ENCODE measurements at places on chromosomes 6 and 20. TPM values are rescaled to one million over a fixed set of nuclear protein-coding genes. Genes with fewer than 3 reads are reported as not detected.

GRCh38 chr6:39929733-39930461 is 4.4 kb downstream of the MOCS1 start:
- H3K27me3 ChIP-seq: no peaks in the 10 kb centered on the region
- H3K27ac ChIP-seq: peak overlapping the region; percentile 16
- H3K4me3 ChIP-seq: no peak overlapping the region
- peaks cover 24% of the 10 kb centered on the region for H3K4me1 ChIP-seq

GRCh38 chr6:20284672-20285071 is 72.4 kb upstream of the MBOAT1 start:
- no peaks in the 10 kb centered on the region for H3K36me3 ChIP-seq
- H3K27ac ChIP-seq: no peak overlapping the region
- no peaks in the 10 kb centered on the region for H3K4me1 ChIP-seq
- no peak overlapping the region for H3K4me3 ChIP-seq
- no peaks in the 10 kb centered on the region for H3K27me3 ChIP-seq

EYS gene
- not detected for total RNA-seq

- H3K4me3 ChIP-seq: no peak overlapping the region
- DNase-seq: peak; percentile 17
- H3K27me3 ChIP-seq: no peaks in the 10 kb centered on the region
- H3K36me3 ChIP-seq: no peaks in the 10 kb centered on the region
- H3K4me1 ChIP-seq: no peaks in the 10 kb centered on the region
Observed at GRCh38 chr20:37538003-37538402, 10.3 kb upstream of the BLCAP start.

PRSS16 gene
- total RNA-seq: 15.5 TPM

DNA sequence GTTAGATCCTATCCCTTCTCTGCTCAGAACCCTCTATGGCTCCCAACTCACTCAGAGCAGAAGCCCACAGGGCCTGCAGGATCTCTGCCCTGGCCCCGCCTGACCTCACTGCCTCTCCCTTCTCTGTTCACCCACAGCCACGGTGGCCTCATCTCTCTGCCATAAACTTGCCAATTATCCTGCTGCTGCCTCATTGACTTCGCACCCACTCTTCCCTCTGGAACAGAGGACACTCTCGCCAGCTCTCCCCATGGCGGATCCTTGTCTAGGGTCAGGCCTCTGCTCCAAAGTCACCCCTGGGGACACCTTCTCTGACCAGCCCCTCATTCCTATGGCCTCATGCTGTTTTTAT is 86.4 kb downstream of the CEBPB start:
- peak; percentile 20 for DNase-seq
- peaks cover 49% of the 10 kb centered on the region for H3K4me1 ChIP-seq
- H3K27ac ChIP-seq: peak overlapping the region; percentile 77
- no peaks in the 10 kb centered on the region for H3K36me3 ChIP-seq
- no peaks in the 10 kb centered on the region for H3K27me3 ChIP-seq
- no peak overlapping the region for H3K4me3 ChIP-seq

GRCh38 chr20:50193199-50193835 is 2.7 kb downstream of the CEBPB start:
- peak overlapping the region; percentile 98 for H3K27ac ChIP-seq
- no peak for DNase-seq
- peaks cover 38% of the 10 kb centered on the region for H3K4me1 ChIP-seq
- no peaks in the 10 kb centered on the region for H3K27me3 ChIP-seq

DNA sequence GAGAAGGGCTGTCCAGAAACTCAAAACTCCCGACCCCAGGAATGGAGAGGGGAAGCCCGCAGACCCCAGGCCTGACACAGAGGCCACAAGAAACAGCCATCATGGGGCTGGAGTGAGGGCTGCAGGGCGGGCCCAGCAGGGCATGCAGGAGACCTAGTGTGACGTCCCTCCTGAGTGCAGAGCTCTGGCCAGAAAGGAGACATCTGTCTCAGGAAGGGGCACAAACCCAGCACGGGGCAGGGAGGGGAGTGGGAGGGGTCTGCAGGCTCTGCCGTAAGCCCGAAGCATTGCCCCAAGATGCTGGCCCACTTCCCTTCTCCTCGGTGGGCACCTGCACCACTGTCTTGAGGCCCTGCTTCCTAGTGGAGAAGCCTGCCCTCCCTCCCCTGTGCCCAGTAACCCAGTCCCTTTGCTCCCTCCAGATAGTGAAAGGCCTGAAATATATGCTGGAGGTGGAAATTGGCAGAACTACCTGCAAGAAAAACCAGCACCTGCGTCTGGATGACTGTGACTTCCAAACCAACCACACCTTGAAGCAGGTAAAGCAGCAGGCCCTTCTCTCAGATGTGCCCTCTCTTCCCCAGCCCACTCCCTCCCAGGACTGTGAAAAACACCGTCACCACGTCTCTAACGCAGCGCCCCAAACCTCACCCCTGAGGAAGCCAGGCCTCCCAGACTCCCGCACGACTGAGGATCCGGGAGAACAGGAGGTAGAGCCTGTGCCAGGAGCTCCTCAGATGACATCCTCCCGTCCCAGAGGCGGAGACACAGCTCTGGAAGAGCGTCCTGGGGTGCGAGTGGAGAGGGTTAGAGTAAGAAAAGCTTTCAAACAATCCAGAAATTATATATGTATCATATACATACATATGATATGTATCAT is 9.7 kb downstream of the CST7 start:
- no peak overlapping the region for H3K4me3 ChIP-seq
- no peaks in the 10 kb centered on the region for H3K27me3 ChIP-seq
- H3K36me3 ChIP-seq: peaks cover 79% of the 10 kb centered on the region
- H3K27ac ChIP-seq: no peak overlapping the region
- no peaks in the 10 kb centered on the region for H3K4me1 ChIP-seq

DNA sequence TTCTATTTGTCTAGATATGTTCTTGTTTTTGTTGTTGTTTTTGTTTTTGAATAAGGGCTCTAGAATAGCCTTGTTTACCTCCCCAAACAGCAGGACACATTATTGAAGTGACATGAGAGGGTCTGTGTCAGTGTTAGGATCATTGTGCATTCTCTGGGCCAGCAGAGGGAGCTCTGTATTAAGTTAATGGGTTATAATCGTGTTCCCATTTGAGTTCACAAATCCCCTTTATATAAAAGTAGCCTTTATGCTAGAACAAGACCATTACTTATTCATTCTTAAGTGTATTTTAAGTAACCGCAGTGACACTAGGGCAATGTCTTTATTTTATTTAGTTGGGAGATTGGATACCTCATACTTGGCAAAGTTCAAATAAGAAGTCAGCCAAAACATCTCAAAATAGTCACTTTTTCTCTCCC is 44.8 kb downstream of the STK4 start:
- peaks cover 10% of the 10 kb centered on the region for H3K36me3 ChIP-seq
- H3K4me1 ChIP-seq: peaks cover 8% of the 10 kb centered on the region
- DNase-seq: no peak
- no peak overlapping the region for H3K27ac ChIP-seq

SOX4 gene
- 16.4 TPM for total RNA-seq

IL17F gene
- total RNA-seq: not detected

LY6G6C gene
- total RNA-seq: 0.23 TPM

ENPP1 gene
- 1.7 TPM for total RNA-seq

DNA sequence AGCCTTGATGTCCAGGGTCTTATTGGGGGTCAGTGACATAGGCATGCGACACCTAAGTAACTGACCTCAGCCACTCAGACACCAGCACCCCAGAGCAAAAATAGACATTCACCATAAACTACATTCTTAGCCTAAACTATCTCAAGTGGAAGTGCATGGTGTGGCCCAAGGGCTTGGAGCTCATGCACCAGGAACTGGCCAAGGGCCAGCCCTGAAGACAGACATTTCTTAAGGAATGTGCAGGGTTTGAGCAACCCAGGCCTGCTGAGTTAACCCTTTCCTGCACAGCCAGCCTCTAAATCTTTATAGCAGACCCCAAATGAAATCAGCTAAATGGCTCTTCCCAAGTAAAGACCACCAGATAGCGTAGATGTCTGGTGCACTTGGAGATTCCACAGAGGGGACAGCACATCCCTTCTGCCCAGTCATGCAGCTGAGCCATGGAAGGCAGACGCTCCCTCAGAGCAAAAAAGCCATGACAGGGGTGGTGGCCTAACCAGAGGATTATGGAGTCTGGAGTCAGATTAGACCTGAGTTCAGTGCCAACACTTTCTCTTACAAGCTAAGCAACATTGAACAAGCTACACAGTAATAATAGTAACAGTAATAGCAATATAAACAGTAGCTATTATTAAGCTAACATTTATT is 222.6 kb downstream of the ZMYND8 start:
- H3K27ac ChIP-seq: no peak overlapping the region
- no peaks in the 10 kb centered on the region for H3K36me3 ChIP-seq
- no peaks in the 10 kb centered on the region for H3K4me1 ChIP-seq

- H3K4me3 ChIP-seq: no peak overlapping the region
- H3K36me3 ChIP-seq: no peaks in the 10 kb centered on the region
- H3K4me1 ChIP-seq: no peaks in the 10 kb centered on the region
- DNase-seq: no peak
Observed at GRCh38 chr6:44943541-44943940, 384.6 kb upstream of the RUNX2 start.

CTAGE9 gene
- total RNA-seq: not detected

GRCh38 chr6:22726966-22727365 is 157.6 kb downstream of the HDGFL1 start:
- no peak for DNase-seq
- H3K4me3 ChIP-seq: no peak overlapping the region
- no peaks in the 10 kb centered on the region for H3K27me3 ChIP-seq
- no peaks in the 10 kb centered on the region for H3K4me1 ChIP-seq
- H3K27ac ChIP-seq: no peak overlapping the region

DNA sequence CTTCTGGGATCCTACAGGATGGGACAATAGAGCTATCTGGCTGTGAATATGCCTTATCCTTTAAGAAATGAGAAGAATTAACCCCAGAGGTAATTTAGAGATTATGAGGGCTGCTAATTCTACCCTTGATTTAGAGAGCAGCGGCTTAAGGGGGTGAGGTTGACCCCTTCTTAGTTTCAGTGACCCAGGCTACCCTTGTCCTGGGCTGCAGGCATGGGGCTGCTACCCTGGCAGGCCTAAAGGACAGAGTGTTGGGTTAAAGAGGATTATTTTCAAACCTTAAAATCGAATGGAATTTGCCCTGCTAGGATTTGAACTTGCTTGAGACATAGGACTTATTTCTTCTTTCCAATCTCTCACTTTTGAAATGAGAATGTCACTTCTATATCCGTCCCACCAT is 1343.4 kb downstream of the HACE1 start:
- no peaks in the 10 kb centered on the region for H3K27me3 ChIP-seq
- no peak overlapping the region for H3K4me3 ChIP-seq
- no peak for DNase-seq
- H3K27ac ChIP-seq: no peak overlapping the region

EYA2 gene
- total RNA-seq: 7.0 TPM

DXO gene
- total RNA-seq: 14.1 TPM

GRCh38 chr20:52985687-52986086 is 13.5 kb downstream of the TSHZ2 start:
- H3K4me3 ChIP-seq: no peak overlapping the region
- no peaks in the 10 kb centered on the region for H3K4me1 ChIP-seq
- H3K27me3 ChIP-seq: no peaks in the 10 kb centered on the region
- H3K27ac ChIP-seq: no peak overlapping the region
- no peaks in the 10 kb centered on the region for H3K36me3 ChIP-seq
- DNase-seq: no peak

GRCh38 chr6:24874776-24875533 is 60.8 kb downstream of the RIPOR2 start:
- no peak overlapping the region for H3K4me3 ChIP-seq
- no peak for DNase-seq
- H3K27ac ChIP-seq: no peak overlapping the region
- H3K36me3 ChIP-seq: peaks cover 37% of the 10 kb centered on the region
- no peaks in the 10 kb centered on the region for H3K27me3 ChIP-seq
- H3K4me1 ChIP-seq: no peaks in the 10 kb centered on the region

GRCh38 chr6:39295611-39296011 is 18.6 kb downstream of the KCNK17 start:
- H3K4me3 ChIP-seq: no peak overlapping the region
- no peak for DNase-seq
- H3K27me3 ChIP-seq: no peaks in the 10 kb centered on the region
- H3K36me3 ChIP-seq: no peaks in the 10 kb centered on the region
- no peak overlapping the region for H3K27ac ChIP-seq

All from upper lobe of left lung (tissue), 6 donors.